ENCODE measurements at places on chromosomes 16 and 17. TPM values are rescaled to one million over a fixed set of nuclear protein-coding genes. Genes with fewer than 3 reads are reported as not detected.
A peak's percentile ranks its signal among the peaks of the same experiment; 100 is the strongest.

DNA sequence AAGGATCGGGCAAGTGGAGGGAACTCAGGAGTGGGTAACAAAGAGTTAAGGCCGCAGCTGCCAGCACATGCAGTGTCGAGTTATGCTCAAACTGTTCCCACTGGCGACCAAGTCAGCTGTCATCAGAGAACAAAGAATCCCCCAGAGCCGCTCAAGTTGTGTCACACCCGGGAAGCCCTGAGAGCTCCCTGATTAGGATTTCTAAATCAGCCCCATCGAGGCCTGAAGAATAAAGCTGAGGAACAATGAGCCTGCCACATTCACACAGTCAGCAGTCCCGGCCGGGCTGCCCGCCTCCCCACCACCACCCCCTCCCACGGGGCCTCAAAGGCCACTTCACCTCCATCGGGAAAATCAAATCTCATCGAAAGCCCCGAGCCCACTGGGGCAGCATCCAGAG is 84.5 kb downstream of the SOX9 start:
- DNase-seq, result no peak

DNA sequence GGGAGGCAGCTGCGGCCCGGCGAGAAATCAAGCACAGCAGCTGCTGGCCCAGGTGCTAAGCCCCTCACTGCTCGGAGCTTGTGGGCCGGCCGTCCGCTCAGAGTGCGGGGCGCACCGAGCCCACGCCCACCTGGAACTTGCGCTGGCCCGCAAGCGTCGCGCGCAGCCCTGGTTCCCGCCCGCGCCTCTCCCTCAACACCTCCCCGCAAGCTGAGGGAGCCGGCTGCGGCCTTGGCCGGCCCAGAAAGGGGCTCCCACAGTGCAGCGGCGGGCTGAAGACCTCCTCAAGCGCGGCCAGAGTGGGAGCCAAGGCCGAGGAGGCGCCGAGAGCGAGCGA is 92.9 kb downstream of the HAPSTR1 start:
- no peak for DNase-seq

- DNase-seq, result no peak
These were observed 12.0 kb downstream of the PRR11 start for GRCh38 chr17:59167571-59168001.

GRCh38 chr16:17072104-17072503 is 398.7 kb downstream of the XYLT1 start:
- peak; percentile 68 for DNase-seq

- no peak for DNase-seq
These were observed 19.9 kb upstream of the COL1A1 start for GRCh38 chr17:50221266-50221863.

DNA sequence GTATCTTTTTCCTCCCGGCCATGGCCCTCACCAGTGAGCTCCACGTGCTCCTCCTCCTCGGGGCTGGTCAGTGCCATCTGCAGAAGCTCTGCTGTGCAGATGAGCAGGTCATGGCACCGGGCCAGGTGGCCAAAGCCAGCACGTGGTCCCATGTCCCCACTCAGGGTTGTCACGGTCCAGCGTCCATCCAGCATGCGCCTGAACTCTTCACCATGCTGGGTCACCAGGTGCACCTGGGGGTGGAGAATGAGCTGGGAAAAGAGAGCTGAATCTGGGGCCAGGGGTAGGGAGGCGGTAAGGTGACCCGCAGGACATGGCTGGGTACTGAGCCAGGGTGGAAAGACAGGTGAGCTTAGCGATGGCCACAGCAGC is 1.3 kb downstream of the DHX58 start:
- no peak for DNase-seq

- DNase-seq, result no peak
These were observed 723 bp downstream of the TMEM186 start for GRCh38 chr16:8796469-8797363.

DNA sequence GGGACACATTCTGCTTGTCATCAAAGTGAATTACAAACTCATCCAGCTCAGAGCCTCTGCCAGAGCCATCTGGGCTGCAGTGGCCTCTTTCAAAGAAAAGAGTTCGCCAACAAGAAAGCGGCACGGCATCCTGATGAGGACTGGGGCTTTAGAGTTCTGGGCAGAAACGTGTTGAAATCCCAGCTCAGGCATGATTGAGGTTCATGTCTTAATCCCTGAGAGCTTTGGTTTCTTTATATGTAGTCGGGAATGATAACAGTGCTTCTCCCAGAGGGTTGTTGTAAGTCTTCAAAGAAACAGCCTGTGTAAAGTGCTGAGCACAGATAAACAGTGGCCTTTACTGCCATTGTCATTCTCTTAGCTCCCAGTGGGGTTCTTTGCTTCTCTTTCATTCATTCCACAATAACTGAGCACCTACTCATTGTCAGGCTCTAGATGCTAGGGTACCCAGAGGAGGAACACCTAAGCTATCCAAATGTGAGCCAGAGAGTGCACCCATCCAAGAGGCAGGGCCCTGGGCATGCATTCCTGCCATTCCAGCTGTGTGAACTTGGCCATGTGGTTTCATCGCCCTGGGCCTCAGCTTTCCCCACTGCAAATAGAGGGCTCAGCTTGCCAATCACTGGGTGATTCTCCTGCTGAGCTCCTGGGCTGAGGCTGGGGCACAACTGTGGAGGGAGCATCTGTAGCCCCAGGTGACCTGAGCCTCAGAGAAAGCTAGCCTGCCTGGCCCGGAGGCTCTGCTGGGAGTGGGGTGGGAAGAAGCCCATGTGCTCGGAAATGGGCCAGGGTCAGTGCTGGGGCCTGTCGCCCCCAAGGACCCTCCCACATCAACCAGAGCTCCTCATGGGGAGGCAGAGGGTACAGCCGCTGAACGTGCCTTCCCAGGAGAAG is 38.3 kb upstream of the CRHR1 start:
- DNase-seq, result no peak

GRCh38 chr16:68342620-68343019 is 31.8 kb downstream of the PRMT7 start:
- no peak for DNase-seq

GRCh38 chr17:44331249-44331760 is 6.7 kb upstream of the SLC25A39 start:
- DNase-seq, result peak; percentile 72

GRCh38 chr16:64437706-64438324 is 684.0 kb downstream of the CDH11 start:
- no peak for DNase-seq

GRCh38 chr17:59830846-59831486 is 61.8 kb downstream of the TUBD1 start:
- DNase-seq, result no peak

DNA sequence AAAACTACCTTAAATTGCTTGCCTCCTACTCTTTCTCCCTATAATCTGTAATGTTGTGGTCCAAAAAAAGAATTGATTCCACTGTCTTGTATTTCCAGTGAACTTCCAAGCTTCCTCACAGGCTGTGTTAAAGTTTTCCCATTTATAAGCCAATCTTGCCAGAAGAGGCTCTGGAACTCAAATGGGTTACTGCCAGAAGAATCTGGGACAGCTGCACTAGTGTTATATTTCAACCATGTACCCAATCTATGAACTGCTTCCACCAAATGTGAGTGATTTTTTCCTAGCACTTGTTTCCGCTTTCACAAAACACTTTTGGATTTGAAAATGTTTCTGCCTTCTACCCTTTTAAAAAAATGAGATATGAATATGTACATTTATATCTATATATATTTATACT is 1.8 kb downstream of the CCDC43 start:
- no peak for DNase-seq

GRCh38 chr16:50591800-50592771 is 43.9 kb downstream of the NKD1 start:
- no peak for DNase-seq

DNA sequence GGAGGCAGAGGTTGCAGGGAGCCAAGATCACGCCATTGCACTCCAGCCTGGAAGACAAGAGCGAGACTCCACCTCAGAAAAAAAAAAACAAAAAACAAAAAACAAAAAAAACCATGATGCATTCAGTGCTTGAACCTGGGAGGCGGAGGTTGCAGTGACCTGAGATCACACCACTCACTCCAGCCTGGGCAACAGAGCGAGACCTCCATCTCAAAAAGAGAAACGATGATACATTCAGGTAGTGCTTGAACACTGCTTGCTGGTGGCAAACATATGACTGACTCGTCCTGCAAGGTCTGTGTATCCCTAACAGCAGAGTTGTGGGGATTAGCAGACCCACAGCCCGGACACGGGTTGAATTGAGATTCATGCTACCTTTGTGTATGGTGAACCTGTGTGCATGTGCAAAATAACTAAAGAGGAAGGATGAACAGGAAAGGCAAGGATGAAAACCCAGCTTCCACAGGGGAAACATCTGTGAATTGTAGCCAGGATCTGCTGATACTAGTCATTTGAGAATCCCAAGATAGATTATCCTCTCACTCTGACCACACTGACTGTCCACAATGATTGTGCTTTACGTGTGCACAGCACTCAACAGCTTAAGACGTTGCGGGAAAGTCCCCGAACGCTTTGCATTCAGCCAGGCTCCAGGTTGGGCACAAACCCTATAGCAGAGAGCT is 52.4 kb upstream of the MRPS23 start:
- no peak for DNase-seq

DNA sequence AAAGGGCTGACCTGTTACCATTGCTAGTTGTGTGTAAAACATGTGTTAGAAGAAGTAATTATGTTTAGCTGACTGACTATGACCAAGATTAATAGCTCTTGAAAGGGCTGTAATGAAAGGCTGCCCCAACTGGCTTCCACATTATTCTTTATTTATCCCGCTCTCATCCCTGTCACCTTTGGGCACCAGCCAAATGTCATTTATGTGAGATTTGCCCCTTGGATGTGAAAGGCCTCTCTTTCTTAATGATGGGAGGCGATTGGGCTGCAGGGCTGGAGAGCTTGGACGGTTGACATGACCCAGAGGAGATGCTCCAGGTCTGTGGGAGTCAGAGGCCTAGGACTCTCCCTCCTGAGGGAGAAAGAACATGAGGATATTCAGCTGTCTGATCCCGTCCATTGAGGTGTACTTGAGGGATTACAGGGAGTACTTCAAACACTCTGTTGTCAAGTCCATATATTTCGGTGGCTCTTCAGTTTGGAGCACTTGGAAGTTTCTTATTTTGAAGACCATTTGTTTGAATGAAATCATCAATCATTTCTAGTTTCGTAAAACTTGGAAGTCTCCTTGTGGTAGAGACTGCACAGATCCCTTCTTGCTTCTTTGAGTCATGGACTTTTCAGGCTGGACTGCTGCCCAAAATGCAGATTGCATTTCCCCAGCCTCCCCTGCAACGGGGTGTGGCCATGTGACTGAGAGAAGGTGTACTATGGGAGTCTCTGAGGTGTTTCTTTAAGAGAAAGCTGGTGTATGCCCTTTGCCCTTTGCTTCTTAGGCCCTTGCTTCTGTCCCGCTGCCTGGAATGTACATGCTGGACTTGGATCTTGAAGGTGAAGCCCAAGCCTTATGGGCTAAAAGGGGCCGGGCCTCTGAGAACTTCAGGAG is 51.3 kb downstream of the FTO start:
- no peak for DNase-seq

- DNase-seq, result no peak
These were observed 4.3 kb upstream of the KRTAP3-1 start for GRCh38 chr17:41013181-41013580.

- DNase-seq, result no peak
These were observed 5.1 kb downstream of the GGA2 start for GRCh38 chr16:23505180-23505665.

DNA sequence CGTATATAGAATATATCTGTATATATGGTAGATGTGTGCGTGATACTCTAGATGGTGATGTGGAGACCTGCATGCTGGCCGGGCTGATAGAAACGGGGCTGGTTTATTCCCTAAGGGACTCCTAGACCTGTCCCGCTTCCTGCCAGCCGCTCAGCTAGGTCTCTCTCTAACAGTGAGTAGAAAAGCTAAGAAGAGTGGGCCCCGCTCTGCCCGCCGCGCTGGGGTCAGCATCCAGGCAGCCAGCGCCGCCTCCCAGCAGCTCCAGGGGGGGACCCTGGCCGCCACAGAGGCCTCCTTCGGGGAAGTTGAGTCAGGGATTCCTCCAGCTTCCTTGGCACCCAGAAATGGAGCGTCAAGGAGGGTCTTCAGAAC is 9.4 kb downstream of the CYGB start:
- no peak for DNase-seq

DNA sequence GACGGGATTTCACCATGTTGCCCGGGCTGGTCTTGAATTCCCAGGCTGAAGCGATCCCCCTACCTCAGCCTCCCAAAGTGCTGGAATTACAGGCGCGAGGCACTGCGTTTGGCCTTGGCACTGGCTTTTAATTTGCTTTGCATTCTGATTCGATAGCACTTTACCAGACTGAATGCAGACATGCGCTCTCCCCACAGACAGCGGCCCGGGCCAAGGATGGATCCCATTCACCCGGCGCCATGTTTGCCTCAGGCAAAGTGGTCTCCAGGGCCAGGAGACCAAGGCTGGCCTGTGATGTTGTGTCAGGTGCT is 41.7 kb downstream of the DHRS7B start:
- DNase-seq, result no peak

DNA sequence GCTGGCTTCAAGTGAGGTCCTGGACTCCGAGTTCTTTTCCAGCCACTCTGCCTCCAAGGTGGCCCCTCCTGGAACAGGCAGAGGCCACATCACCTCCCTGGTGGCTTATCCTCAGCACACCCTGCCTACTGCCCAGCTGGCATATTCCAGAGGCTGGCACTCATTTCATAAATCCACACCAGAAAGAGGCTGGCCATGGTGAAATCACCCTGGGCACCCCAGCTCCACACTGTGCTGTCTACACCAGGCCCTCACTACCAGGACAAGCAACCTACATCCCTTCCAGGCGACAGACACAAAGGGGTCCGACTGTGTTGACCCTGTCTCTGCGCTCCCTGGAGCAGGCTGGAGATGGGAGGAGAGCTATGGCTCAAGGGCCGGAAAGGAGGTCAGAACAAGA is 100.2 kb downstream of the C16orf78 start:
- DNase-seq, result no peak

DNA sequence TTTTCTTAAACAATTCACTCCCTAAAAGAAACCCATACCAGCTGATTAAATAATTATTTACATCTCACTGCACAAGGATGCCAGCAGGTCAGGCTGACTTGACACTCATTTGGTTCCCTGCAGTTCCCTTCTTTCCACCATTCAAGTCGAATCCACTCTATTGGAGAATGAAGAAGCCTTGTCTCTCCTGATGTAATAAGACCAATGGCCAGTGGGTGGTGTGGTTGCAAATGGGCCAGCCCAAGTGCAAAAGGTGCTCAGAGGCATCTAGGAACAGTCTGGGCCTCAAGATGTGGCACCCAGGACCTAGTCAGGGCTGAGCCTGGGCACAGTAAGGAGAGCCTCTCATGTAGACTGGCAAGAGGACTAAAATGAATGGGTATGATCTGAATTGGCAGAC is 9.3 kb downstream of the C16orf78 start:
- DNase-seq, result peak; percentile 1

The SLC43A2 gene
- total RNA-seq, result 1.3 TPM

The DPEP2 gene
- not detected for total RNA-seq

The MT1H gene
- total RNA-seq, result not detected

The SLC25A39 gene
- total RNA-seq, result 127 TPM

The DNAAF1 gene
- not detected for total RNA-seq

The CDH5 gene
- not detected for total RNA-seq

The ABCA6 gene
- total RNA-seq, result 0.63 TPM

The COTL1 gene
- 46.3 TPM for total RNA-seq

The GAS2L2 gene
- not detected for total RNA-seq

The AURKB gene
- total RNA-seq, result 64.1 TPM

The SEPTIN12 gene
- not detected for total RNA-seq

The STX1B gene
- 0.46 TPM for total RNA-seq

The CDR2L gene
- 18.0 TPM for total RNA-seq

Data from NCI-H460 (cell line).